ENCODE measurements at places on chromosomes 3 and 15. TPM values are rescaled to one million over a fixed set of nuclear protein-coding genes. Genes with fewer than 3 reads are reported as not detected.

CACNA2D3 gene
- total RNA-seq: not detected

ANKUB1 gene
- not detected for total RNA-seq

GPR176 gene
- total RNA-seq: 47.6 TPM

OSTN gene
- not detected for total RNA-seq

CFAP91 gene
- 1.4 TPM for total RNA-seq

CD86 gene
- total RNA-seq: not detected

AGTR1 gene
- 3.0 TPM for total RNA-seq

SLC25A36 gene
- 30.3 TPM for total RNA-seq

ACAA1 gene
- 35.0 TPM for total RNA-seq

LAMB2 gene
- 246 TPM for total RNA-seq

KLHL40 gene
- total RNA-seq: not detected

CPN2 gene
- not detected for total RNA-seq

MORC1 gene
- not detected for total RNA-seq

GCSAM gene
- not detected for total RNA-seq

ONECUT1 gene
- not detected for total RNA-seq

SLC28A1 gene
- not detected for total RNA-seq

PLA2G4B gene
- total RNA-seq: under 0.01 TPM

CCDC12 gene
- total RNA-seq: 24.6 TPM

GABRG3 gene
- not detected for total RNA-seq

RBP2 gene
- total RNA-seq: not detected

SPG11 gene
- total RNA-seq: 34.8 TPM

GP9 gene
- not detected for total RNA-seq

FANCD2OS gene
- total RNA-seq: not detected

EPHA6 gene
- total RNA-seq: not detected

MYRIP gene
- total RNA-seq: not detected

HIGD2B gene
- total RNA-seq: not detected

DLL4 gene
- 3.1 TPM for total RNA-seq

FETUB gene
- not detected for total RNA-seq

RNU5B-1 gene
- not detected for total RNA-seq

ACKR4 gene
- not detected for total RNA-seq

RGMA gene
- 5.3 TPM for total RNA-seq

PPP1R14D gene
- not detected for total RNA-seq
